PC-9 (cell line): ENCODE measurements at places on chromosomes 7 and 10. TPM values are rescaled to one million over a fixed set of nuclear protein-coding genes. Genes with fewer than 3 reads are reported as not detected.

DNA sequence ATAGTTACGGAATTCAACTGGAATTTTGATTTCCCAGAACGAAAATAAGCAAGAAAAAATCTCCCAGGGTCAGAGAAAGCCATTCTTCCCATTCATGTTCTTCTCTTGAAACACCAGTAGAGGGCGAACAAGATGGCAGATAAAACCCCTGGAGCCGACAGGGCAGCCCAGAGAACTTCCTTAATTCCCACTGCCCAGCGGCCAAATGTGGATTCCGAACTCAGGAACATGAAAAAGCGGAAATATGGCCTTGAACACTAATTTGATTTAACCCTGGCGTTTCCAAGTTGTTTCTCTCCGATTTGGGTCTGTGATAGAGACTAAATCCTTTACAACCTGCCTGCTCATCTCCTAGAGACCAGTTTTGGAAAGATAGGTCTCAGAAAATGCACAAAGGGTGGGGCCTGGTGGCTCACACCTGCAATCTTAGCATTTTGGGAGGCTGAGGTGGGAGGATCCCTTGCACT is 100.7 kb upstream of the WAC start:
- DNase-seq: peak; percentile 58

GRCh38 chr10:86205306-86206239 is 161.0 kb downstream of the GRID1 start:
- DNase-seq: no peak

- no peak for DNase-seq
These were observed 11.8 kb downstream of the OSBPL3 start for GRCh38 chr7:24968165-24968564.

FOXI2 gene
- total RNA-seq: not detected in 2 replicates

DNA sequence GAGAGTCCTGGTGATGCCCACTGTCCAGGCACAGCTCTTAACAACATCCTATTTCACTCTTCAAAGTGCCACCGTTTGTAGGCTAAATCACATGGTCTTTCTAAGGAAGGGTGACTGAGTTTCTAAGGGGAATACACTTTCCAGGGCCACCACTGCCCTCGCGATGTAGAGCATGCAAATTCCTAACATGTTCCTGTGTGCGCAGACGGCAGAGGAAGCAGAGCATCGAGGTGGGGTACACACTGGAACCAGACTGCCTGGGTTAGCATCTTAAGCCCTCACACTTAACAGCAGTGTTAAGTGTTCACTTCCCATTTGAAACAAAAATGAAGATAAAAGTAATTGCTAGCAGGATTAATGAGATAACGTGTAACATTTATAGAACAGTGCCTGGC is 3.0 kb downstream of the VOPP1 start:
- no peak for DNase-seq

MOSPD3 gene
- total RNA-seq: 38.1 and 38.8 TPM in 2 replicates

LRMDA gene
- total RNA-seq: not detected in 2 replicates

DNA sequence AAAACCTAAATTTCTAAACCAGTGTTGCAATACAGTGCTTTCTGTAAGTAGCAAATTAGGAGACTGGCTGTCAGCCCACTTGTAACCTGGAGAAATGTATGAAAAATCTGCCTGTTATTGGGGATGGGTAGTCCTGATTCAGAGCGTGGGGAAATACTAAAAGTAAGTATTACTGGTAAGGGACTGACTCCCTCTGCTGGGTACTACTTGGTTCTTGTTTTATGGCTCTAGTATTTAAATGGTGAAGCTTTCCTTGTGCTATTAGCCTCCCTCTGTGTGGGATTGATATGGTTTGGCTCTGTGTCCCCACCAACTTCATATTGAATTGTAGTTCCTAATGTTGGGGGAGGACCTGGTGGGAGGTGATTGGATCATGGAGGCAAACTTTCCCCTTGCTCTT is 886.1 kb downstream of the SORCS1 start:
- no peak for DNase-seq

DNA sequence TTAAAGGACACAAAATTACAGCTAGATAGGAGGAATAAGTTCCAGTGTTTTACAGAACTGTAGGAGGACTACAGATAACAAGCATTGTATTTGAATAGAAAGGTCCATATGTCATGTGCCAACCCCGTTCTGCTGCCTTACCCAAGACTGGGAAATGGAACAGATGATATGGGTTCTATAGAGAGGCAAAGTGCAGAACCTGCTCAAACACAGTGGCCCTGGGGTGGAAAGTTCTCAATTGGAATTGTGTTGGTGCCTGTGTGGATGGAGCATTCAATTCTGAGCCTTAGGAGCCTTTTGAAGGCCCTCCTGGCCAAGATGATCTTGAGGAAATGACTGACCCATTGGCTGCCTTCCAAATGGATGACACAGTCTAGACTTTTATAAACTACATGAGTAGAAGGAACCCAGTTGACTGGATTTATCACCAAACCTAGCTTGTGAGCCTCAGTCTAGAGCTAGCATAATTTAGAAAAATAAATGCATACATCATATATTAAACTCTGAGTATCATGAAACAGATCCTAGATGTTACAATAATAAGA is 4.1 kb upstream of the PRSS1 start:
- no peak for DNase-seq

ZP3 gene
- 14.2 and 20.9 TPM in 2 replicates for total RNA-seq

GRCh38 chr7:55052741-55053427 is 34.1 kb downstream of the EGFR start:
- DNase-seq: no peak

DNA sequence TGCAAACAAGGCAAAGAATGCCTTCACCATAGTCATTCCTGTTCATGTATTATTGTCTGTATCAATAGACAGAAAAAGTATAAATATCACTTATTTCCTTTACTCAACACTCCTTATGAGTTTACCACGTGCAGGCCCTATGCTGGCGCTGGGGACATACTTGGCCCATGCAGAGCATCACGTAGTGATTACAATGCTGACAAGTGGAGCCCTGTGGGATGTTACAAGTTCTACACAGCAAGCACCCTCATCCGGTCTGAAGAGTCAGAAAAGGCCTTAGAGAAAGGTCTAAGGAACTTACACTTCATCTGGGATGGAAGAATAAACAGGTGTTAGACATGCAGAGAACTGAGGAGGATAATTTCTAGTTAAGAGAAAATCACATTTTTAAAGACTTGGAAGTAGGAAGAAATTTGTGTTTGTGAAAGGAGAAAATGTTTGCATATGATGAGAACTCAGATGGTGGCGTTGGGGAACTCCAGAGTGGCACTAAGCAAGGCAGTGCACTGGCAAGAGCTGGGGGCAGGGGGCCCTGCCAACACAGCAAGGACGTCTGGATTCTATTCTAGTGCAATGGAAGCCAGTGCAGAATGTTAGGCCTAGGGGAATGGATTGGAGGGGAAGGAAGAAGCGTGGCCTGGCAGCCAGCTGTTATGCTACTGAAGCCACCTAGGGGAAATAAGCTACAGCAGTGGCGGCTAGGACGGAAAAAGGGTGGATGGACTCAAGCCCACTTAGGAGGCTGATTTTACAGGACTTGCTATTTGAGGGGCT is 116.2 kb downstream of the ELMO1 start:
- no peak for DNase-seq

DNA sequence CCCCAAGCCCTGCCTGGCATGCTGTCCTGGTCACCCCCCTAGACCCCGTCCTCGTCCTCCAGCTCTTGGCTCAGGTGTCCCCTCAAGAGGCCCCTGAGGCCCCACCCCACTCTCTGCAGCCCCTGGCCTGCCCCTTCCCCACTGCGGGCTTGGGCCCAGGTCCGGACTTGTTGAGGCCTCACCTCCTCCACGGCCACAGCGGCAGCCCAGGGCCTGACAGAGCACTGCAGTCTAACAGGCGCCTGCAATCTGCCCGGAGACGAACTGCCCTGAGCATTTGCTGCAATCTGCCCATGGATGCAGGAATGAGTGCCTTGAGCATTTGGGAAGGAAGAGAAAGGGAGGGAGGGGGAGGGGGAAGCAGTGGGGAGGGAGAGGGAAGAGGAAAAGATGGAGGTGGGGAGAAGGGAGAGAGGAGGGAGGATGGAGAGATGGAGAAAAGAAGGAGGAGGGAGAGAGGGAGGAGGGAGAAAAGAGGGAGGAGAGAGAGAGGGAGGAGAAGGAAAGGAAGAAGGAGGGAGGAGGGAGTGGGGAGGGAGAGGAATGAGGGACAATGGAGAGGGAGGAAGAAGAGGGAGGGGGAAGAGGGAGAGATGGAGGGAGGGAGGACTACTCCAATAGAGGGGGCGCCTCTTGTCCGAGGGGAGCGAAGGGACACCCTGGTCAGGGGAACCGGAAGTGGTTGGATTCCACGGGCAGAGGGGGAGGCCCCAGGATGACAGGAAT is 73.9 kb downstream of the PDGFA start:
- DNase-seq: no peak

DNA sequence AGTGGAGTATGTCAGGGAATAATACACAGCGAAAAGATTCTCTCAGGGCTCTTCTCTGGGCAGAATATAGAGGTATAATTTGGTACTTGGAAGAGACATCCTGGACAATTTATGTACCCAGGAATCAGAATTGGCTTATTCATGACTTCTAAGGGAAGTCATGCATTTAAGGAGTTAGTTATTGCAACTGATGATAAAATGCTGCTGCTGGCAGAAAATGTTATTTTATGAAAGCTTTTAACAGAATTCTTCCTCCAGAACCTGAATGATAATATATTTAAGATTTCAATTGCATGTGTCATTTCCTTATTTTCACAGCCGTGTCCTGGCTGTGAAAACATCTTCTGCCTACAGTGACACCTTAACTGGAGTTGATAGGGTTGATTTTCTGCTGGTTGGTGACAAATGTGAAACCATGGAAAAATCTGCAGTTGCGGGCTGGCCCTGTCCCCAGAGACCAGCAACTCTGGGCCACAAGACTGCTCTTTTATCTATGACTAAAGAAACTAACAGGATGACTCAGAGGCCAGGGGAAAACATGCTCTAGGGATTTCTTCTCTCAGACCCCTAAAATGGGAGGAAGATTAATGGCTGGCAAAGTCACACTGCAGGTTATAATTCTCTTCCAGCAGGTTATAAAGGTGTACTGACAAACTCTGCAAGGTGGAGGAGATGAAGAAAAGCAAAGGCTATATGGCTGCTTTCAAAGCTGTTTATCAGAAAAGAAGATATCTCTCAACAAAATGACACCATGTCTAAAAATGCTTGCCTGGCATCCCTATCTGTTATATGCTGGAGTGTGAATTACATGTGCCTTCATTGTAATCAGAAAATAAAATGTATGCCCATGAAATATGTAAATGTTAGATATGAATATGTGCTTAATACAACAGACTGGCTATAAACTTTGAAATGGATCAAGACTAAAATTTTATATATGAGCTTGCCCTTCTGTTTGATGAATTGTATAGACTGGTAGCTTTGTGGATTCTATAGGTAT is 12.1 kb upstream of the TRUB1 start:
- peak; percentile 36 for DNase-seq

DNA sequence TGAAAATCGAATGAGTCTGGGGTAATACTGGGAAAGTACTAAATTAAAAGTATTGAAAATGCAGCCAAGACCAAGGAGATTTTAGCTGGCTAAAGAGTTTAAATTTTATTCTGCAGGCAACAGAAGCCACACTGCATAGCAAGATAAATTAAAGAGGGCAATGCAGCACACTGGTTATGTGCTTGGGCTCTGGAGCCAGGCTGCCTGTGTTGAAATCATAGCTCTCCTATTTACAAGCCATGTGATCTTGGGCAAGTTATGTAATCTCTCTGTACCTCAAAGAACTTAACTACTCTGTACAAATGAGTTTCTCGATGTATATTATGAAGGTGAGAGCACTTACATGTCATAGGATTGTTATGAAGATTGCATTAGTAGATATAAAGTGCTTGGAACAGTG is 9.9 kb downstream of the SLC25A13 start:
- no peak for DNase-seq
